EH (cell line): ENCODE measurements at places on chromosomes 6 and 20.

GRCh38 chr6:73636048-73636447, 17.7 kb downstream of the SLC17A5 start:
- no peak for DNase-seq

GRCh38 chr20:5845681-5846615, 95.7 kb downstream of the SHLD1 start:
- DNase-seq, result peak; percentile 25

GRCh38 chr6:28907394-28907793, 16.4 kb downstream of the TRIM27 start:
- peak; percentile 86 for DNase-seq

DNA sequence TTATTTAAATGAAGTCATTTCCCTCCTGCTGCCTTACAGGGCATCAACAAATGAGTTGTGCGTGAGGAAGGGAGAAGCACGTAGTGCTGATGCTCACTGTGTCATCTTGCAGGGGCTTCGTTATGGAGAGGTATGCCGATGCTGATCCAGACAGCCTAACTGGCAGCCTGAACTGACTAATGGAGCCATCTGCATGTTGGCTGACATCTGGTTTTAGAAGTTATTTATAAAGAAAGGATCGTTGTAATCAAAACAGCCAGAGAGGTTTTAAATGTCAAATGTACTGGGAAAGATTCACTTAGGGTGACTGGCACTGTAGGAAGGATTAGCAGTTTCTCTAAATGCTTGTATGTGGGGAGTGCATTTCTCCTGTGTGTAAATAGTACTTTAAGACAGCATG, 54.6 kb downstream of the FARS2 start:
- peak; percentile 63 for DNase-seq

DNA sequence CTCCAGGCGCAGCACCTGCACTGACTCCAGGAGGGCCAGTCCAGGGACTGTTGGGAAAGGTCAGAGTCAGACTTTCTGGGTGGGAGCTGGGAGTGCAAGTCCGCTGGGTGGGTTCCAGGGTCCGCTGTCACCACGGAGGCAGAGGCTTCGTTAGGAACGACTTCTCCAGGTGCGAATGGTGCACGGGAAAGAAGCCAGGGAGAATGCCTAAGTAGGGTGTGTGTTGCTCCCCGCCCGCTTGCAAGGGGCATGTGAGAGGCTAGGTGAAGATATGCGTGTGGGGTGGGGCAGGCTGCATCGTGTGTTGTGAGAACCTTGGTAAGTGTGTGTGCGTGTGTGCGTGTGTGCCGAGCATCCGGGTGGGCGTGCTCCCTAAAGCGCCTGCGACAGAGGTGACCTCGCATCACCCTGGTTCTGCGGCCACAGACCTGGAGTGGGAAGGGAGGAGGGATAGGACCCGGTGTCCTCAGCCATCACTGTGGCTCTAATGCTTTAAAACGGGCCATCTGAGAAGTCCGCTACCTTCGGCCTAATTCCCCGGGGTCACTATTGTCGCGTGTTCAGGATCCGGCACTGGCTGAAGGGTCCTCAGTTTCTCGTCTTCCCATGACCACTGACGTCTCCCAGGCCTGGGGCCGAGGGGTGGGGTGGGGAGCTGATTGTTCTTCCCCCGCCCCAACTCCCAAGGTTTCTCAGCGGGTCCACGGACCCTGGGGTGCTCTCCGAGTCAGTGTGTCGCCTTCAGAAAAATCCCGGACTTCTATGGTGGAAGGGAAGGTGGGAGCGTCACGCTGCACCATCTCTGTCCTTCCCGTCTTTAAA, 6.1 kb downstream of the SLC32A1 start:
- no peak for DNase-seq

GRCh38 chr6:170444811-170445211, 108.3 kb downstream of the PSMB1 start:
- no peak for DNase-seq

- DNase-seq, result peak; percentile 67
Measured at GRCh38 chr20:34954904-34955230, 739 bp downstream of the GSS start.

- no peak for DNase-seq
Measured at GRCh38 chr6:166440106-166440505, 57.4 kb upstream of the MPC1 start.

DNA sequence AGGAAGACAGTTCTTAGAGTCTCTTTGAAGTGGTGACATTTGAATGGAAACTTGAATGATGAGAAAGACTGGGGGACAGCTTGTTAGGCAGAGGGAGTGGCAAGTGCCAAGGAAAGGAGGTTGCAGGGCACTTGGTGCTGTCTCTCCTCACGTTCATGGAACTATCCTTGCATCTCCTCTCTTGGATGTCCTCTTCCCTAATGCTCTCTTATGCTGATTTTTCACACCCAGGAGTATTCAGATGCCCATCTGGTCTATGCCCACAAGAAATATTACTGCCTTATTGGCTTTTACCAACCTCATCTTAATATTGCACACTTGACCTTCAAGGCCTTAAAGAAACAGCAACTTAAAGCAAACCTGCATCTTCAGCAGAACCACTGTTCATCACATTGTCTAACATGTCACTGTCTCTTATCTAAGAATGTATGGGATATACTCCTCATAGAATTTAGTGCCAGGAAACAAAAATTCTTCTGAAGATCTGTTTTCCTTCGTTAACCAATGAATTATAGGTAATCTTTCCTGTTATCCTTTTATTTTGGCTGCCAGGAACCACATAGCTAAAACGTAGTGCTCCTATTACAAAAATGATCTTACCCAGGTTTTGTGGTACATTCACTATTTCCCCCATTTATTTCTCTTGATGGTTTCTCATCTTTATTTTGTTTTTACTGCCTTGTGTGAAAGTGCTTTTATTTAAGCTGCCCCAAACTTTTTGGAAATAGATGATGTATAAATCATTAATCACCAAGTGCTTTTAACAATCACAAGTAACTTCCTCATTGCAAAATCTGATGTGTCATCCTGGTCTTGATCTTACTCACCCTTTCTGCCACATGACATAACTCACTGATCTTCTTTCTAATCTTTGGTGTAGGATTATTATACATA, 12.8 kb downstream of the RGS17 start:
- peak; percentile 70 for DNase-seq

GRCh38 chr6:133972388-133972787, 19.4 kb downstream of the TBPL1 start:
- no peak for DNase-seq

- peak; percentile 5 for DNase-seq
Measured at GRCh38 chr6:115969207-115969929, 91.3 kb downstream of the FRK start.

DNA sequence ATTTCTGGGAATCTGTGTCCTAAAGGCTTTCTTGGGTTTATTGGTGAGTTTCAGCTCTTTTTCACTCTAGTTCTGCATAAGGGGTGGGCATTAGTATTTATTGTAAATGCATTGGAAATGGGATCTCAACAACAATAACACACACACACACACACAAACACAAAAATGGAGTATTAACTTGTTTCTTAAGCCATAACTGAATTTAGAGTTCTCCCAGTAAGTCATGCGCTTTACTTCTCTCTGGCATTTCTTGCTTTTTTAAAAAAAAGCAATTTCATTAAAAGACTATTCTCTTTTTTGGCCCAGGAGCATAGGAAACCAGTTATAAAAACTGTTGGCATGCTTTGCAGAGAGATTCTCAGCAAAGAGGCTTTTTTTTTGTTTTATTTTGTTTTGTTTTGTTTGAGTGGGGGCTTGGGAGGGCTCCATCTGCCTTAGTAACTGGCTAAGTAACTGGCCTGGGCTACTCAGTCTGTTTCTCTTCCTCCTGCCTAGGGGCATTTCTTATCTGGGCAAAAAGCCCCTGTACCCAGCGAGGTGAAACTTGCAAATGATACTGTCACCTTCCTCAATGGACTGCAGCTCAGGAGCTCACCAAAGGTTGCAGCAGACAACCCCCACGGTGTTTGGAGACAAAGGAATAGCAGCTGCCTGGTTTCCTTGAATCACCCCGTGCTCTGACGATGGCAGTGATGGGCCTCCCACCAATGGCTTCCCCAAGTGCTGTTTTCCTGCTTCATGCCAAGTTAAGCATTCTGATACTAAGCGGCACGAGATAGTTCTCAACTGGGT, 128.5 kb downstream of the BCAS1 start:
- no peak for DNase-seq

DNA sequence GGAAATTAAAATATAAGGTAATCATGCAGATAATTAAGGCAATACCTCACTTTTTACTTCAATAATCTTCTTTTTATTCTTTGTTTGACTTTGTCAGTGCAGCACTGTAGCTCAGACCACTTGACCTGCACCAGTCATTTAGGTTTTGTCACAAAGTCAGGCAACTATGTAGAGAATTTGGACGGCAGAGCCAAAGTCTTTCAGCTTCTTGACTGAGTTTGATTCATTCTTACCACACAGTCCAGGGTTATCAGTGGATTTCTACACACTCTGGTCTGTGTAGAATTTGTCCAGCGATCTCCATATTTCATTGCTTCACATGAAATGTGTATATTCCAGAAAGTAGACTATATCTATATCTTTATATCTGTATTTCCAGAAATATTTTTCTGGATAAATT, 107.3 kb downstream of the TFAP2B start:
- no peak for DNase-seq

- peak; percentile 47 for DNase-seq
Measured at GRCh38 chr20:61896058-61896961, 169.4 kb downstream of the TAF4 start.

GRCh38 chr6:22101163-22101562, 195.7 kb downstream of the PRL start:
- no peak for DNase-seq

- peak; percentile 92 for DNase-seq
Measured at GRCh38 chr6:43769526-43770371, at the start of gene VEGFA. Gene VEGFA (plus strand): TSS chr6:43770211.

DNA sequence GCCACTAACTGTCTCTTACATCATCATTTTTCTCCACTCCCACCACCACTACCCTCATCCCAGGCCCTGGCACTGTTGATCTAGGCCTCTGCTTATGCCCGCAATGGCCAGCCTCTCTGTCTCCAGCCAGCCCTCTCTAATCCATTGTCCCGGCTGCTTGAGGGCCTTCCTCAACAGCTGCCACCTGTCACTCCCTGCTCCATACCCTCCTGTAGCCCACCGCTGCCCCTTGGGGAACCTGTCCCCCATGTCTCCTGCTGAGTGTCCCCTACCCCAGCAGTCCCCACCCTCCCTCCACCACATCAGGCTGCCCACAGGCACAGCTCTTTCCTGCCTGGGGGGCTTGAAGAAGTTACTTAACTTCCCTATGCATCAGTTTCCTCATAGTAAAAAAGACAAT, 13.4 kb downstream of the TEAD3 start:
- DNase-seq, result no peak
